Muscle of leg (tissue), 16 donors: ENCODE measurements at places on chromosomes 4 and X. TPM values are rescaled to one million over a fixed set of nuclear protein-coding genes. Genes with fewer than 3 reads are reported as not detected.
A peak's percentile ranks its signal among the peaks of the same experiment; 100 is the strongest.

GRCh38 chr4:55352726-55353125, 6.7 kb downstream of the SRD5A3 start:
- no peak for DNase-seq

GRCh38 chr4:158280856-158281255, 70.6 kb downstream of the TMEM144 start:
- DNase-seq = no peak

The LDB2 gene
- 57.2 TPM for polyA plus RNA-seq

DNA sequence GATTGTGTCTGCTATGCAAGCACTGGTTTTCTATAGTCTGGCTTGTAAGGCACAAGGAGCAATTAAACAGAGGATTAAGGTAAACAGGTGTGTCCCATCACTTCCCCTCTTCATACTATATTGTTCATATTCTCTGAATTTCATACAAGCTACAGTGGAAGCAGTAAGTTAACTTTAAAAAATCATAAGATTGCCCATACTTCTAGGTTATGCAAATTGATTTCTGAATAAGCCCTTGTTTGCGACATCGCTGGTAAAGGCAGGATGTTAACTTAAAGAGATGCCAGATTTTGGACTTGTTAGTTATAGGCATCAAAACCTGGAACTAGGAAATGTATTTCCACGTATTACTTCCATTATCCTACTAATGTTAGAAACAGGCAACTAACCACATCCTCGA, 1.0 kb upstream of the TMEM131L start:
- no peak for DNase-seq

DNA sequence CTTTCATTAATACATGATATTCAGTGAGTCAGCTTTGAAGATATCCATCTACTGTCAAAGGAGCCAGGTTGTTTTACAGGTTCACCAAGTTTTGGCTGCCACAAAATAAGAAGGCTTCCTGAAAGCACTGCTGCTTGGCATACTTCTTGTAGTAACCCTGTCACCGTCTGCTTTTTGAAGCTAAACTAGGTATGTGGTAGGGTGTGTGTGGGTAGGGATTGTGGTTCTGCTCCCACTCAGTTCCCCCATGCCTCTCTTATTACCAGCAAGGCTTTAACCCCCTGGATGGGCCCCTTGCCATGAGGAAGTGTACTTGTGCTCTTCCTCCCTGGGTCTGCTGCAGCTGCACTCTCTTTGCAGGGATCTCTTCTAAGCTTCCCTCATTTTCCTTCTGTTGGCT, 191.2 kb downstream of the BANK1 start:
- peak; percentile 43 for DNase-seq

DNA sequence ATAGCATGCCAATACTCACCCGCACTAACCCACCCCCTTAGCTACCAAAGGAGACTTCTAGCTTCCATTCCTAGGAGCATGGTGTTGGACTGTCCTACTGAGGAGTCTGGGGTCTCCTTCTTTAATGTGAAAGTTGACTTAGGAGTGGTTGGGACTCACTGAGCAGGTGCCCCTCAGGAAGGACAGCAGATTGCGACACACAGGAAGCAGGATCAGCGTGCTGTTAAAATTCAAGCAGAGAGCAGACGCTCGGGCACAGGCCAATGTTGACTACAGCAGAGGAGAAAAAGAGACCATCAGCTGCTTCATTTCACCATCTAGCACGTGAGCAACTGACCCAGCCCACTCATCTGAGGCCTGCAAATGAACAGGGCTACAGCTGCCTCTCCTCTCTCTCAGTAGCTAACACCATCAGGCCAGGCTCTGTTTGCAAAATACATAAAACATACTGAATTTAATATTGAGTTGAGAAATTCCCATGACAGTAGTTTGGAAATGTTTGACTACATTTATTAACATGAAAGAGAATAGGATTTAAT, 10.8 kb downstream of the NOX1 start:
- DNase-seq = no peak

- no peak for DNase-seq
Observed at GRCh38 chr4:134610956-134611355, 409.4 kb upstream of the PABPC4L start.

DNA sequence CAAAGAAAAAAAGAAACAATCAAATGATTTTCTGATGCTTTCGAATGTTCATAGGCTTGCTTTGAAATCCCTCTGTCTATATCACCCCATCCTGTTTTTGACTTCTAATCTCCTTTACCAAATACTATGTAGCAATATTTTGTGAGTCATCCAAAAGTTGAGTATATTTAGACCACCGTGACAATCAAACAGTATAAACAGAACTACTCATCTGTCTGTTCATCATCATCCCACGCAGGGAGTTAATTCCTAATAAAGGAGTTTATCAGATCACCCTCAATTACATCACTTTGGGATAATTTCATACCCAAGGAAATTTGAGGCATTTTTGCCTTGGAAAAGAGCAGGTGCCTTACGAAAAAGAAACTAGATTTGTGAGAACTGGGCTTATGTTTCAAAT, 212.9 kb downstream of the CBR4 start:
- DNase-seq = no peak

DNA sequence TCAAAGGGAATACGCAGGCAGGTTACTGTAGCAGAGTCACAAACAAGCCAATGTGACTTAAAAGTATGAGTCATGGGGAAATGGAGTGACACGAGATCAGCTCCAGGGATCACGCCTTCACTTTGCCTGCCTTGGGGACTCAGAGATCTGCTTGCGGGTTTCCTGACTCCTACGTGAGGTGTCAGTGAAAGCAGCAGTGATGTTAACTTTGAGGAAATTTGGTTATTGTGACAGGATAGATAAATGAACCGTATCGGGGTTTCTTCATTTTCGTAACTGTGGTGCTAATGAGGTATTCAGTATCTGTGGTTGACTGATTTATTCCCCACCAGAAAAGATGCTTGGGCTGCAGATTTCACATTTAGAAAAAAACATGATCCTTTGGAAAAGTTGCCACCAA, 383.3 kb upstream of the ZFP42 start:
- no peak for DNase-seq

DNA sequence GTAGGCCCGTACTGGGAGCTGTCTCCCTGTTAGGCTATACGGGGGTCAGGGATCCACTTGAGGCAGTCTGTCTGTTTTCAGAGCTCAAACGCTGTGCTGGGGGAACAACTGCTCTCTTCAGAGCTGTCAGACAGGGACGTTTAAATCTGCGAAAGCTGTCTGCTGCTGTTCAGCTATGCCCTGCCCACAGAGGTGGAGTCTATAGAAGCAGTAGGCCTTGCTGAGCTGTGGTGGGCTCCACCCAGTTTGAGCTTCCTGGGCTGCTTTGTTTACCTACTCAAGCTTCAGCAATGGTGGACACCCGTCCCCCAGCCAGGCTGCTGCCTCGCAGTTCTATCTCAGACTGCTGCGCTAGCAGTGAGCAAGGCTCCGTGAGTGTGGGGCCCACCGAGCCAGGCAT, 27.3 kb upstream of the PHEX start:
- DNase-seq = no peak

DNA sequence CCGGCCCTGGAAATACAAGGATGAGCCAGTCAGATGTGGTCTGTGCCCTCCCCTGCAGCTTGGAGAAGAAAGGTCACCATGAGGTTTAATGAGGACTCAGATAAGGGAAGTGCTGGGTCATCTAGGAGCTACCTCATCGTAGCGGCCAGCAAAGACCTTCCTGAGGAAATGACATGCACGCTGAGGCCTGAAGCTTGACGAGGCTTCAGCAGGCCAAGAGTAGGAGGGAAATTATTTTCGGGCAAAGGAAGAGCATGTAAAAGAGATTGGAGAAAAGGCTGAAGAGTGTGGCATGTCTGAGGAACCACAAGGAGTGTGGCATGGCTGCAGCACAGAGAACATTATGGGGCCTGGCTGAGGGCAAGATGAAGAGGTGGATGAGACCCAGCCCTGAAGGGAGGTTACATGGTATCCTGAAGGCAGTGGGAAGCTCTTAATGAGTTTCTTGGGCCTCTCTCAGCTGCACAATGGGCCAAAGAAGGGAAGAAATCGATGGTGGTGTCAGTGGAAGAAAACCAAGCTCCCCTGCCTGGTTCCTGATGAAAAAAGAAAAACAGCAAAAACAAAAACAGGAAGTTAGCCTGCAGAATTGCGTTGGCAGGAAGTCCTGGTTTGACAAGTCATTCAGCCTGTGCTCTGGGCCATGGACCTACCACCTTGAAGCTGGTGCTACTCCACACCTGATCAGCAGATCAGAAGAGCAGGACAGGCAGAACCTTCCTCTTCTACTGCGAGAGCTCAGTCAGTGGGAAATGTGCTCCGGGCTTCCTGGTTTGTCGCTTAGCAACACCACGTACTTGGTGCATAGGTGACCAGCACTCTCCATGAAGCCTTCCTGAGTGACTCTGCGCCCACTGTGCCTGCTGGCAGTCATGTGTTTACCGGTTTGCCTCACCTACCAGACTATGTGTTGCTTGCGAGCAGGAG, 134.5 kb upstream of the KLF3 start:
- DNase-seq = peak; percentile 61

The SH3BGRL gene
- 69.6 TPM for polyA plus RNA-seq
